ENCODE measurements at places on chromosomes 12 and 14.

DNA sequence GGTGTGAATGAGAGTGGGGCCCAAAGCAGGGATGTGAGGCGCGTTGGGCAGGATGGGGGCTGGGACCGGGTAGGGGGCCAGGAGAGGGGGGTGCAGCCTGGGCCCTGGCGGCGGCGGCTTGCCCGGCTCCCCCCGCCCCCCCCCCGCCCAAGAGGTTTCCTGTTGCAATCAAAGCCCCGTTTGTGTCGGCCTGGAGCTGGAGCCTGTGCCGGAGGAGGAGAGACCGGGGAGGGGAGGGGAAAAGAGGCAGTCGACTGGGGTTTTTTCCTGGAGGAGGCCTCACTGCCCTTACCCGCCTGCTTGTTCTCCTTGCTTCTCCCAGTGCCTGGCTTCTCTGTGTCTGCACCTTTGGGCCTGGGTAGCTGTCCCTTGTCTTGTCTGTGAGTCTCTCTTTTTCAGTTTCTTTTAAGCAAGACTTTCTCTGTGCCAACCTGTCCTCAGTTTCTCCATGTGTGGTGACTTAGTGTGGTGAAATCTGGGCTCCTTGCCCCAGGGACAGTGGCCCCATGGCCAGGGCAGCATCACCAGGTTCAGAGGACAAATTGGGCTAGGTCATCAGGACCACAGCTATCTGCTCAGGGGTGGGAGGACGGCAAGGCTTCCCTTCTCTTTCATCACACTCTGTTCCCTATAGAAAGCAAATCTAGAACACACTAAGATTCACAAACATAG is 8.5 kb downstream of the RARG start:
- no peak for DNase-seq

DNA sequence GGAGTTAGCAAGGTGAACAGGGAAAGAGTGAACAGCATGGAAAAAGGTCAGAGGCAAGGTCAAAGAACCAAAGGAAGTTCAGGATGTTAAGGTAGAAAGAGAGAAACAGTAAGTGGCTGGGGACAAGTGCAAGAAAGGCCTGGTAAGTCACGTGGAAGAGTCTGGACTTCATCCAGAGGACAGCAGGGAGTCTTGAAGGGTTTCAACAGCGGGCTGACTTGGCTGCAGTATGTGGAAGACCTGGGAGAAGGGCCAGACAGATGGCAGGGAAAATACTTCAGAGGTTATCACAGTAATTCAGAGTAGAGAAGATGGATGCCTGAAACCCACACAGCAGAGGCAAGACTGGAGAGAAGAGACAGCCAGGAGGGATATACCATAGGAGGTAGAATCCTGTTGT is 34.0 kb downstream of the CIT start:
- DNase-seq, result no peak

GRCh38 chr12:51752234-51752889 is 96.2 kb downstream of the FIGNL2 start:
- DNase-seq, result no peak

DNA sequence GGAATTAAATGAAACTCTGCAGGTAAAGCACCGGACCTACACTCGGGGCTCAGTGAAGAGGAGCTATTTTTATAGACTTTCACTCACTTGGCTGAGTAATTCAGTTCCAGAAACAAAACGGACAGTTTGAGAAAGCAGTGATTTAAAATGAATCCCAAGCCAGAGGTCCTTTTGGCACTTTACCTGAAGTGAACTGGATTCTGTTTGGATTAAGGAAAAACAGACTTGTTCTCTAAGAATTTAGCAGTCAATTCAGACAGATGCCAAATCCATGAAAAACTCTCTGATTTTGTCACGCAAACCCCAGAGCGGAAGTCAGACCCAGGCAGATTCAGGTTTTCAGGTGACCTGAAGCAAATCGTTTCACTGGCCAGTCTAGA is 4.9 kb upstream of the VASH1 start:
- no peak for DNase-seq

GRCh38 chr12:123115409-123116121 is 35.3 kb downstream of the PITPNM2 start:
- no peak for DNase-seq

DNA sequence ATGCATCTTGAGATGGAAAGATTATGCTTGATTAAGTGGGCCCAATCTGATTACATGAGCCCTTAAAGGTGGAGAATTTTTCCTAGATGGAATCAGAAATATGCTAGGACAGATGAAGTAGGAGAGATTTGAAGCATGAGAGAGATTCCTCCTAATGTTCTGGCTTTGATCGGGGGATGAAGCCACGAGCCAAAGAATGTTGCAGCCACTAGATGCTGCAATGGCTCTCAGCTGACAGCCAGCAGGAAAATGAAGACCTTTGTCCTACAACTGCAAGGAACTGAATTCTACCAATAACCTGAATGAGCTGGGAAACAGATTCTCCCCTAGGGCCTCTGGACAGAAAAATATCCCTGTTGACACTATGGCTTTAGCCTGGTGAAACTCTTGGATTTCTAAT is 82.6 kb upstream of the ATP2B1 start:
- no peak for DNase-seq
